Esophagus muscularis mucosa (tissue), 4 donors: ENCODE measurements at places on chromosomes 13 and 19. TPM values are rescaled to one million over a fixed set of nuclear protein-coding genes. Genes with fewer than 3 reads are reported as not detected.

GRCh38 chr13:31880851-31881494, 141.6 kb downstream of the RXFP2 start:
- DNase-seq = no peak

DNA sequence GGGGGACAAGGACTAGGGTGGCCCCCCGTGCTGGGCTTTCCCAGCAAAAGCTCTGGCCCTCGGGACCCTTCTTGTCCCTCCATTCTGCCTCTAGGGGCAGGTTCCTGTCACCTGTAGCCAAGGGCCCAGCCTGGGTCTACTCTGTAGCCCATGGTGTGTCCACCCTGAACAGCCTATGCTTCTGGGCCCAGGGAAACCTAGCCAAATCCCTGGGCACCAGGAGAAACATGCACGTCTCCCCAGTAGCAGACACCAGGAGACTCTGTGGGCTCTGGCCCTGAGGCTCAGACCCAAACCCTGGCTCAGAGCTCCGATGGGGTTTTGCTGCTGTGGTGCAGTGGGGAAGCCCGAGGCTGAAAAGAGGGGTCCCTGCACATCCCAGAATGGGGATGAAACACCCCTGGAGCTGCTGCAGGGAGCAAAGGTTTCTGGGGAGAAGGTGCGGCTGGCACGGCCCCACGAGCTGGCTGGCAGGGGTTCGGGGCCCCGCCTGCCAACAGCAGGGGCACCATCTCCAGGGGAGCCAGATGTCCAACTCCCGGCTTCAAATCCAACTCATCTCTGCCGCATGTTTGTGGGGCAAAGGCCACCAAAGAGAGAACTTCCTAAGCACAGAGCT, 18.2 kb downstream of the CEBPG start:
- no peak for DNase-seq

Gene ADAMTSL5
- total RNA-seq = 5.3 TPM

GRCh38 chr13:48576448-48577010, 43.6 kb upstream of the RCBTB2 start:
- peak; percentile 39 for DNase-seq

GRCh38 chr13:38871275-38871674, 119.4 kb downstream of the STOML3 start:
- no peak for DNase-seq

DNA sequence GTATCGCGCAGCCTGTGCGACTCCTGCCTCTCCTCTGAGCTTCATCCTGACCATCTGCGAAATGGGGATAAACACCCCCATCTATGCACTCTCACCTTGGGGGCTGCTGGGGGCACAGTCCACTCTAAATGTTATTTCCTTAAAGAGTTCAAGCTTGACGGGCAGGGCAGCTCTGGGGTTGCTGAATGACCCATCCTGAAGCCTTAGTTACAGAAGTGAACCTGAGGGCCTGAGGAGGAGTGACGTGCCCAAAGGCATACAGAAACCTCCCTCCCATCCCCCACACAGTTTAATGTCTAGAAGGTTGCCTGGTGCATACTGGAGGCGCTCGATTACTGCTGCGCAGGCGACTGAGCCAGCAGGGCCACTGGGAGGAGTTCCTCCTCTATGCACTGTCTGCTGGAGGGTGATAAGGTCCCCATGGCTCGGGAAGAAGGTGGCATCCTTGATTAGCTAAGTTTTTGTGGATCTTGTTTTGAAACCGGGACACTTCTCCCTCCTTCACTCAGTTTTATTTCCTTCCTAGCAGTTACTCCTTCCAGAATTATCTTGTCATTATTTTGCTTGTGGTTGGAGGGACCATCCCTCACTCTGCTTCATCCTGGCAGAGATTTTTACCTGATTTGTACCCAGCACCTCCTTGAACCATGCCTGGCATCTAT, 572 bp upstream of the FKBP8 start:
- no peak for DNase-seq
